ENCODE measurements at places on chromosomes 2 and 18.

GRCh38 chr18:3634250-3634939 is 184.4 kb downstream of the TGIF1 start:
- DNase-seq, result no peak

- no peak for DNase-seq
Measured at GRCh38 chr2:213187386-213187785, 36.0 kb upstream of the IKZF2 start.

DNA sequence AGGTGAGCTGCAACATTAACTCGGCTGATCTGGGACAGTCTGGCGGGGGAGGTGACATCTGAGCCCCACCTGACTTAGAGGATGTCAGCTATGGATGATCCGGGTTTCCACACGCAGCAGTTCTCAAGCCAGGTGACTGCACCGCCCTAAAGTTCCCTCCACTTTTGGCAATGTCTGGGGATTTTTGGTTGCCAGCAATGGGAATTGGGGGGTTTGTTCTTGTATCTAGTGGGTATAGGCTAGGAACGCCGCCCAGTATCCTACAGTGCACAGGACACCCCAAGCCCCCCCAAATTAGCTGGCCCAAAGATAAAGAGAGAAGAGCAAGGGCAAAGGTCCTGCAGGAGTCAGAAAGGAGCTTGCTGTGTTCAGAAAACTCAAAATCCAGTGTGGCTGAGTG is 544 bp upstream of the AGFG1 start:
- no peak for DNase-seq

GRCh38 chr18:62209046-62209445 is 22.0 kb downstream of the RELCH start:
- DNase-seq, result no peak

GRCh38 chr18:75023473-75023872 is 185.5 kb downstream of the PTGR3 start:
- DNase-seq, result no peak

DNA sequence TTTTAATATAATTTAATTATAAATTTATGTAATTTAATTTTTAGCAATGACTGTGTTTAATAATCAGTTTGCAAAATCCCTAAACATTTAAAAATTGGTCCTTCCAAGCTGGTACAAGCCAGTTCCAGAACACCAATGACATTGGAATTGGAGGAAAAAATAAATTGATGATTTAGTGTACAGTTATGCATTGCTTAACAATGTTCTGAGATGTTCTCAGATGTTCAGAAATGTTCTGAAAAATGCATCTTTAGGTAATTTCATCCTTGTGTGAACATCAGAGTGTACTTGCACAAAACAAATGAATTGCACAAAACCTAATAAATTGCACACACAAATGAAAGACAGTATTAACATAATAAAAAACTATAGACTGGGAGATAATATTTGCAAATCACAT is 95.2 kb downstream of the TRIB2 start:
- no peak for DNase-seq

- DNase-seq, result no peak
Measured at GRCh38 chr18:79604205-79604912, 75.2 kb upstream of the CTDP1 start.

DNA sequence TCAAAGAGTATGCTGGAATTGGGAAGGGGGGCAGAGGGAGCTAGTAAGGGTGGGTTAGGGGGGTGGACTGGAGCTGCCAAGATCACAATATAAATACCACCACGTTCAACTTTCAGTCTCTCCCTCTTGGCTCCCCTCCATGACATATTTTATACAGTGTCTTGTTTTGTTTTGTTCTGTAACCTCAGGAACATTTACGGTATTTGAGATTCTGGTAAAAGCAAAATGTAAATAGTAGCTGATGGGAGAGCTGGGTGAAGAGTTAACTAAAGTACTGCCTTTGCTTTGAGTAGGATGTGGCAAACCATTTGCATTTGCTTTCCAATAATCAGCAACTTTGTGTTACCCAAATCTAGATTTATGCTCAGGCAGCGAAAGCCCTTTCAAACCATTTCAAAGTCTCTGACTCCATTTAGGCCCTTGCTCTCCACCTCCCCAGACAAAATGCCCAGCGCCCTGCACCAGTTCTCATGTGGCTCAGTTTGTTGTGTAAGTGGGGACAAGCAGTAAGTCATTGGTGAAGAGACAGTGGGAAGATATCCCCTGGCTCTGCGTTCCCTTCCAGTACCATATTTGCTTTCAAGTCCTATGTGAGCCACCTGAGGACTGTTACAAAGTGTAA is 17.4 kb downstream of the IRS1 start:
- no peak for DNase-seq

DNA sequence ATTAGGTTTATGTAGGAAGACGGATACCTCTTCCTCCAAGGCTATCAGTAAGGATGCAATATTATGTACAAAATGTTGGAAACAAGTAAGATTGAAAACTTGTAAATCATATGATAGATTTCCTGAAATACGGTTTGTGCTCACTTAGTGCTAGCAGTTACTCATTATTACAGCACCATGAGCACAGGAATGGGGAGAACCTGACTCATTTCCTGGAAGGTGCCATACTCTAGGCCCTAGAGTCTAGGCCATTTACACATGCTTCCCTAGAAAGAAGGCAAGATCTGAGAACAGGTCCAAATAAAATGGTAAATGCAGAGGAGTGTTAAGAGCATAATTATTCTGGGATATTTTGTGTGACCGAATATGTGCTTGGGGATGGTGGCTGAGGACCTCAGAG is 467.7 kb upstream of the CELF4 start:
- no peak for DNase-seq

DNA sequence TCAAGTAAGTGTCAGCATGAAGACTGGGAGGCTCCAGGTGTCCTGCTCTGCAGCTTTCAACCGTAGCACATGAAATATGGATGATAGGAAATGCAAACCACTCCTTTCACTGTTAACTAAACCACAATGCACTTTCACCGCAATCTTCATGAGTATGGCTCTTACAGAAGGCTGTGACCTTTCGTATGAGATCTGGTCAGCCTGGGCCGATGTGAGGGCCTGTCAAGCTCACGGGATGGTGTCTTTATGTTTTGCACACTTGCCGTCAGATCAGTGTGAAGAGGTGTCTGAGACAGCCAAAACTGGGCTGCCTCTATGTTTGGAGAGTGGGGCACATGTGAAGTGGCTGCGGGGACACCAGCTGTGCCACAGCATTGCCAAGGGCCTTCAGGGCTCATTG is 62.8 kb upstream of the AFF3 start:
- DNase-seq, result no peak

GRCh38 chr2:12416600-12416999 is 300.1 kb upstream of the TRIB2 start:
- DNase-seq, result no peak

DNA sequence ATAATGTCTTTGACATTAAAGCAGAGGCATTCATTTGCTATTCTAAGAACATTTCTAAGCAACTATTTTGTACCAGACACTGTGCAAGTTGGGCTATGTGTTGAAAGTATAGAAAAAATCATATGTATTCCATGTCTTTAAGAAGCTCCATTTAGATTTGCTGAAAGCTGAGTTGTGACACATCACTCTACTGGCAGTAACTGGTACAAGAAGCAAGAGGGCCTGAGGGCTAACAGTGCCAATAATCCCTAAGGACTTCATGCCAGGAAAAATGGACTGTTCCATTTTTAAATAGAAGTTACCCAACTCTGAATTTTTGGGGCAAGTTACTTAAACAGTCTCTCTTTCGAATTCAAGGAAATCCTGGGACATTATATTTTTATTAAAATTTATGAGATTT is 178.7 kb downstream of the SRBD1 start:
- DNase-seq, result no peak

- peak; percentile 42 for DNase-seq
Measured at GRCh38 chr2:64311948-64312621, 141.9 kb upstream of the LGALSL start.

- DNase-seq, result no peak
Measured at GRCh38 chr2:242040681-242041080, 171.2 kb downstream of the RTP5 start.

GRCh38 chr2:143725400-143725799 is 596.2 kb downstream of the ARHGAP15 start:
- DNase-seq, result no peak

DNA sequence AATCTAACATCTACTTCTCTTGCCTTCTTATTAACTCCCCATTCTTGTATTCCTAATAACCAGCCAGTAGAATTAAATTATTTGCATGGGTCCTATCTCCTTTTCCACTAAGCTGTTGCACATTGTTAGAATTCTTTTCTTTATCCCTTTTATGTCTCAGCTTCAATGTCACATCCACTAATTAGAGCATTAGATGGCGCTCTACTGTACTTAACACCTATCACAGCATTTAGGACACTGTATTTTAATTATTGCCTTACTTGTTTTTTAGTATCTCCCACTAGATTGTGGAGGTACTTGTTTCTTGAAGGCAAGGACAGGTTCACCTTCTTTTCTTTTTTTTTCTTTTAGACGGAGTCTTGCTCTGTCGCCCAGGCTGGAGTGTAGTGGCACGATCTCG is 3.8 kb downstream of the LIPT1 start:
- DNase-seq, result no peak

DNA sequence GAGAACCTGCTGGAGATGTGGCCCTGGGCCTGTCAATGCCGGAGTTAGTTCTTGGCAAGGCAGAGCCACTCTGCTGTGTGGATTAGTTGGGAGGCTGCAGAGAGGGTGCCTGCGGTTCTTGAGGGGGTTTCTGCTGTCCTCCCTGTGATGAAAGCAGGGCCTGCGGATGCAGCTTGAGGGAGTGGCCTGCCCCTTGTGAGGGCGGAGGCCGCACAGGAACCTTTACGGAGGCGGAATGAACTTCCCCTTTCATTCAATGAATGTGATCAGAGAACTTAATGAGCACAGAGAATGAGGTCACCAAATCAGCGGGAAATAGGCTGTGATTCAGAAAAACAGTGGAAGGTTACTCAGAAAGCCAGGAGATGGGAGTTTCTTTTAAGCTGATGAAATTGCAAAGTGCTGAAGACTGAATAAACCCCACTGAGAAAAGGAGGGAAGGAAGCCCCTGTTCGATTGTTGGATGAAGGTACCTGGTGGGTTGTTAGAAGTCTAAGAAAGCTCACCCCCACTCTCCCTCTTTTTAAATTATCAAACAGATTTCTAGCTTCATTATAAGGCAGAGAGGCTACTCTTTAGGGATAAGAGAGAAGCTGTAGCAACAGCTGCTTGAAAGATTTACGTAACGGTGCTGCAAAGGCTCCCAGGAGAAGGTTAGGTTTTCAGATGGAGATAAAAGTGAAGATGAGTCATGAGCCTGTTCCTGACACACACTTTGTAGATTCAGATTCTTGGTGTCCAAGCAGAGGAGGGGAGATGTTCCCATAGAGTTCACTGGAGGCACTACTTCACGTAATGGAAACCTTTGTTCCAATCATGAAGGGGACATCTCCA is 47.4 kb downstream of the VWA3B start:
- DNase-seq, result no peak

GRCh38 chr2:196750977-196751631 is 48.4 kb downstream of the GTF3C3 start:
- DNase-seq, result no peak

- DNase-seq, result no peak
Measured at GRCh38 chr2:228848638-228849037, 422.4 kb downstream of the PID1 start.

DNA sequence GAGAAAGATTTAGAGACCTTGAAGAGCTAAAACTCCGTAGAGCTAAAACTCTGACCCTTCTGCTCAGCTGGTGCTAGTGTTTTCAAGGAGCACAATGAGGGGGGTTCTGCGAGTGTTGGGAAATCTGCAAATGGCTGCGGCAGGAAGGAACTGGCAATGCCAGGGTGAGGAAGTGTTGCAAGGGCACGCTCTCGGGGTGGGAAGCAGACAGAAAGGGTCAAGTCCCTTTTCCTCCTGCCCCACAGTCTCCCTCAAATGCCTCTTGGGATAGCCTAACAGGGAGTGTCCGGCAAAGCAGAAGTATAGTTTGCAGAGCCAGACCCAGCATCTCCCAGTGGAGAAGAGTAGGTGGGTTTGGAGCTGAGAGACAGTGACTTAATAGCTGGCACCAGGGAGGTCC is 60.5 kb downstream of the NCAPH start:
- no peak for DNase-seq

GRCh38 chr2:55232863-55233657 is 572 bp downstream of the RPS27A start:
- DNase-seq, result no peak

DNA sequence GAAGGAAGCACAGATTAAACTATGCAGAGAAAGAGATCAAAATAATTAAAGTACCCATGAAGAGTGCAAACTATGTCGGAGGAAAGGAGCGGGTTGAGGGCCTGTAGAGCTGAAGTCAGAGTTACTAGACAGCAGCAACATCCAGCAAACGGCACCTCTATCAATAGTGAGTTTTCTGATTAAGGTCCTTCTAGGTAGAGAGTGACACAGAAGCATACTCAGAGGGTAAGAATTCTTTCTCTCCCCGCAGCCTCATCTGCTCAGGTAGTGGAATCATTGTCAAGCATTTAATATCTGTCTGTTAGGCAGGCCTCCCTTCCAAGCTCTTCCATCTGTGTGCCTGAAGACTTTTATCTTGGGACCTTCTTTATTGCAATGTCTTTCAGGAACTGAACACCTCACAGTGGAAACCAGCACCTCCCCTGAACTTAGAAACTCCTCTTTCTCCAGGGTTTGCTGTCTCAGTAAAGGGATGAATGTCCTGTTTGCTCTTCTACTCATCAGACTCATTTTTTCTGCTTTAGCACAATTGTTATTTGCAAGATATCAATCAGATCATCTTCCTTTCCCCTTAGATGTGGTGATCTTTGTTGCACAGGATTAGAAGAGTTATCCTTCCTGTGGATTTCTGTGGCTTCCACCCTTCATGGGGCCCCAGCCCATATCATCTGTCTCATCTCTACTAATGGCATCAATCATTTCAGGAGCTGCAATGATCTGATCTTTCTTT is 28.8 kb downstream of the SP140 start:
- no peak for DNase-seq

GRCh38 chr2:215423234-215423633 is 12.6 kb downstream of the FN1 start:
- no peak for DNase-seq

DNA sequence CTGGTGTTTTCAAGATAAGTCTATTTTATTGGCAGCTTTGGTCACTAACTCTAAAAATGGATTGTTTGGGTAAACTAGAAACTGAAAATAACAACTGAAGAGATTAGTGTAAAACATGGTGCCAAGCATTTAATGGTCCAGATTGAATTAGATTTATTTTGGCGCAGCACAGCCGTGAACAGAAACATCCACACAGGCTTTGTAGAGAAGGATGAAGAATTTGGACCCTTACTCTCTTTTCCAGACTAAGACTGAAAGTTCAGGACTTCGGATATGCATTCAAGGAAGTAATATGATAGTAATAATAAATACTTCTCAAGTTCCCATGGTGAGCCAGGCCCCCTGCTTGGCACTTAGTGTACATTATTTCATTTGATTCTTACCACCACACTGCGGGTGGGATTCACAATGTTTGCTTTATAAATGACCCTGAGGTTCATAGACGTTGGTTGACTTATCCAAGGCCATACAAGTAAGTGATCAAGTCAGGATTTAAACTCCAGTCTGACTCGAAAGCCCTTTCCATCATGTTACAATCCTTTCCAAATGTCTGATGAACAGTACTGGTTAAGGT is 54.2 kb upstream of the ITGB6 start:
- no peak for DNase-seq
